Effector CD8-positive, alpha-beta T cell (primary cell): ENCODE measurements at places on chromosomes 2 and 18.

GRCh38 chr2:96625571-96626552 lies 12.2 kb downstream of the KANSL3 start:
- no peak for DNase-seq

DNA sequence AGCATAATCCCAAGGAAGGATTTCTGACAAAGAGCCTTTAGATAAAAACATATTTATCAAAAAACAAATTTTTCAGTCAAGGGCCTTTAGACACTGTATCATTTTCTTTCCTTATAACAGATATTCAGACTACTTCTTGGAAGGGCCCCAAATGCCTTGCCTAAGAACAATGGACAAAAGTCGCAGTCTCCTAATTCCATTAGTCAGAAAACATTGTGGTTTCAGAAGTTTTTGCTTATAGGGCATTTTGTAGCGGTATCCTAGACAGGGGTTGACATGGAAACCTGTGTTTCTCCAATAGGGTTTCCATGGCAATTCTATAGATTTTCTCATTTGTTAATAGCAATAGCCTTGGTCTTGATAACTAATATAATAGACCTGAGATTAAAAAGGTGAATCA lies 36.7 kb upstream of the AGPS start:
- DNase-seq = no peak

GRCh38 chr2:43111788-43112554 lies 114.4 kb downstream of the ZFP36L2 start:
- DNase-seq = no peak

DNA sequence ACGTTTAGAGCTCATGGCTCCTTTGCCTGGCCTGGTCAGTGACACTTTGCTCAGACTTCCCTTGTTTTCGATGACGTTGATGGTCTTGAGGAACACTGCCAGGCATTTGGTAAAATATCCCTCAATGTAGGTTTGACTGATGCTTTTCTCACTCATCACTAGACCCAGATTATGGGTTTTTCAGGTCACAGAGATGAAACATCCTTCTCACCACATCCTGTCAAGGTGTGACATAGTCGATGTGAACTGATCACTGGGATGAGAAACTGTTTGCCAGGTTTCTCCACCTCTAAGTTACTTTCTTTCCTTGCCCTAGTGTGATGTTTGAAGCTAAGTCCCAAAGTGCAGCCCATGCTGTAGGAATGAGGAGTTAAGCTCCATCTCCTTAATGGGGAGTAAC lies 81.5 kb downstream of the AFF3 start:
- DNase-seq = no peak
